ENCODE measurements at places on chromosomes 11 and 22.

DNA sequence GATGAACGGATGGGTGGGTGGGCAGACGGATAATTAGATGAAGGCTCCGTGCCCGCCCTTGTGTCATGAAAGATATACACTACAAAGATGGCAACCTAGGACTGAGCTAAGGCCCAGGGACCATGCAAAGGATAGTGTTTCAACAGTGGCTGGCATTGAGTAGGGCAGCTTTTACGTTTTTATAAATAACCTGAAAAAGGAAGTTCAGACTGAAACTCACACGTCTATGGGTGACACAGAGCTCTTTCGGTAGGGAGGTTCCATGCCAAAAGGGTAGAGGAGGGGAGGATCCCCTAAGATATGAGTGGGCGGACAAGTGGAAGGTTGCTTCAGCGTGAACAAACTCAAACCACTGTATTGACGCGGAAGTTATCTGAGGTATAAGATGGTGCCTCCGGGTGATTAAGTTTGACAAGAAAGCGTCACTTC lies 90.5 kb downstream of the UBASH3B start:
- DNase-seq = no peak

GRCh38 chr22:25078591-25078990 lies 121.1 kb upstream of the CRYBB3 start:
- DNase-seq = no peak

DNA sequence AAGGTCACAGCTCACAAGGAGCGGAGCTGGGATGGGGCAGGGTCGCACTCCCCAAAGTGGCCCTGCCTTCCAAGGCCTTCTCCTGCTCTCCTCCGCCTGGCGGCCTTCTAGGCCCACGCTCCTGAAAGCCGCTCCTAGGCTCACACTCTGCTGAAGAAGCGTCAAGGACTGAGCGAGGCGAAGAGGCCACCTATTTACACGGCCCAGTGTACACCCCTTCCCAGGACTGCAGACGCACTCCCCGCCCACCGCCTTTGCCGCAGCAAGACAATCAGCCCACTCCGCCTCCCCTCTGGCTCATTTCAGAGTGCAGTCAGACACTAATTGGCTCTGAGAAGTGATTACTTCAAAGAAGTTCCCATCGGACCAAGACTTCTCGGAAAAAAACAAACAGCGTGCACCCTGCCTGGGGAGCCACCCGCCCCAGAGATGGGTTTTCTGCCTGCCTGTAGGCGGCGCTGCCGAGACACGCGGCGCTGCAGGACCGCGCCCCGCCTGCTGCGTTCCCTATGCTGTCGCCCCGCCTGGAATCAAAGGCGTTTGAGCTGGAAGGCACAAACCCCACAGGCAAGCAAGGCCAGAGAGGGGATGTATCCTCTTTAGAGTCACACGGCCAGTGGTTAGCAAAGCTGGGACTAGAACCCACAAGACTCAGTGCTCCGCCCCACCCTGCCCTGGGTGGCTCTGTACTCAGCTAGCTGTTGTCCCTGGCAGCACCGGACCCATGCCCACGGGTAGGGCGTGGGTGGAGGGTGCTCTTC lies 414.8 kb downstream of the BUD13 start:
- DNase-seq = no peak

GRCh38 chr11:96292291-96293010 lies 50.5 kb downstream of the MAML2 start:
- no peak for DNase-seq

DNA sequence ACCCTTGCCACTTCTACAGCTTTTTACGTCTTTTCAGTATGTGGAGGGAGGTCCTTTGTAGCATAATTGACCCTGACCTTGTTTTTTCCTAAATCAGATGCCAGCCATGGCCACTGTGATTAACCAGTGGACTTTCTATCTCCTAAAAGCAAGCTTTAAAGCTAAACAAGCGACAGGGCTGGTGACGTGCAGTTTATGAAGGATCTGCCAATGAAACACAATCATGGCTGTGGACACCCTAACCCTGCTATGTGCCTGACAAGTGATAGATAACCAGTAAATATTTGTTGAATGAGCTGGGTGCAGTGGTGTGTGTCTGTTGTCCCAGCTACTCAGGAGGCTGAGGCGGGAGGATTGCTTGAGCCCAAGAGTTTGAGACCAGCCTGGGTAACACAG lies 64.2 kb downstream of the LIF start:
- DNase-seq = no peak

DNA sequence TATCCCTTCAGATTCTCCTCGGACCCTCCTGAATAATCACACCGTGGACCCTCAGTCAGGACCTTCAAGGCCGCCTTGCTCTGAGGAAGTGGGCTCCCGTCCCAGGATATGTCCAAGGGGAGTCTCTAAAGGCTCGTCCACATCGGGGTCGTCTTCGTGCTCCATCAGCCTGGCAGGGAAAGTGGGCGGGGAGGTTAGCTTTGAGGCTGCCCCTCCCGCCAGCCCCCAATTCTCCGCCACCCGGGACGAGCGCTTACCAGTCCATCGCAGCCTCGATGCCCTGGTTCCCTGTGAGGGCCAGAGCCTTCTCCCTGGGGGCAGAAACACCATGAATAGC lies 472 bp downstream of the UBXN1 start:
- no peak for DNase-seq
